HT-29 (cell line): ENCODE measurements at places on chromosomes 2 and 18.

GRCh38 chr18:56919190-56919589 lies 227.7 kb upstream of the BOD1L2 start:
- no peak for DNase-seq

DNA sequence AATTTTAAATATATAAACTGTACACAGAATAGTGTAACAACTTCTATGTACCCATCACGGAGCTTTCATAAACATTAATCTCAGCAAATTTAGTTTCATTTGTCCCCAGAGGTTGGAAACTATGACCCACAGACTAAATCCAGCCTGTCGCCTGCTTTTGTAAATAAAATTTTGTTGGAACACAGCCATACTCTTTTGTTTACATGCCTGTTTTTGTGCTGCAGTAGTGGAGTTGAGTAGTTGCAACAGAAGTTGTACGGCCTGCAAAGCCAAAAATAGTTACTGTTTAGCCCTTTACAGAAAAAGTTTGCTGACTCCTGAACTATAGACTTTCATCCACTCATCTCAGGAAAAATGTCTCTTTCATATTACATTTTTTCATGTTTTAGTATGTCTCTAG lies 39.8 kb downstream of the RBM45 start:
- no peak for DNase-seq

DNA sequence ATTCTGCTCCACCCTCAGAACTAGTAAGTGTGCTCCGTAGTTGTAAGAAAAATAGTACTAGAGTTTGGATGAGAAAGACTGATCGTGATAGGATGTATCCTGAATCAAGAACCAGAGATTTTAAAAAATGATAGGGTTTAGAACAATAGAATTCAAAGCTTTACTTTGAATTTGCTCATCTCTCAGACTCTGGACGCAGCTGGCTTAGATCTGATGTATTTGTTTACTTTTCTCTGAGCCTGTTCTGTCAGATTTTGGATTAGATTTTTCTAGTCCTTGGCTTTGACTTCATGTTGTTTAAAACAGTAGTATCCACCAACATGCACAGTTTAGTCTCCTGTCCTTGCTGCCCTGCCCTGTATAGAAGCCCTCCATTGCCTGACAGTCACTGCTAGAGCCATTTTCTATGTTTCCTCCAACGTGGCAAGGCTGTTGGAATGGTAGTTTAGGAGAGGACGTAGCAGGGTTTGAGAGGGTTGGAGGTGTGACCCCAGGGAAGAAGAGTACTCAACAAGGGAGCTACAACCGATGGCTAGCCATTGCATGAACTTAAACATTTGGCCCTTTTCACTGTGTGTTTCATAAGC lies 92.4 kb downstream of the MYO3B start:
- no peak for DNase-seq

- no peak for DNase-seq
Measured at GRCh38 chr2:176503776-176504175, 234.5 kb downstream of the MTX2 start.

- DNase-seq = no peak
Measured at GRCh38 chr2:196479350-196479749, 160.2 kb upstream of the CCDC150 start.

DNA sequence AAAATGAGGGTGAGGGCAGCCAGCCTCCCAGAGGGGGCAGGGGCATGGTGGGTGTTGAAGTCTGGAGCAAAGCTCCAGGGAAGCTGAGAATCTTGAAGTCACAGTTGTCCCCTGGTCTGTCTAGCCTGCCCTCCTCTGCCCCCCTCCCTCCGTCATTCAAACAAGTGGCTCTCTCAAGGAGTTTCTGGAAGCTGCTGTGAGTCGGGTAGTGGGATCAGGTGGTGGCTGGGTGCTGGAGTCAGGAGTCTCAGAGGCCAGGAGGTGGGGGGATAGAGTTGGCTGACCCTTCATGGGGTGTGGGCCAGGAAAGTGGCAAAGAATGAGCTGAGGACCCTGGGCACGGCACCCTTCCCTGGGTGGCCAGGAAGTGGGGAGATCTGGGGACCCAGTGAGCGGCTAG lies 495 bp upstream of the ASIC4 start:
- DNase-seq = no peak

- peak; percentile 26 for DNase-seq
Measured at GRCh38 chr2:46985512-46985911, 69.9 kb upstream of the MCFD2 start.

GRCh38 chr2:208033701-208034502 lies 8.6 kb upstream of the PLEKHM3 start:
- DNase-seq = peak; percentile 93

- DNase-seq = no peak
Measured at GRCh38 chr2:42105330-42106256, 57.8 kb downstream of the PKDCC start.

- DNase-seq = no peak
Measured at GRCh38 chr2:140392824-140393223, 1612.6 kb upstream of the NXPH2 start.

GRCh38 chr18:6498289-6498856 lies 83.7 kb upstream of the L3MBTL4 start:
- DNase-seq = no peak

GRCh38 chr2:32425719-32426141 lies 68.9 kb downstream of the BIRC6 start:
- no peak for DNase-seq

DNA sequence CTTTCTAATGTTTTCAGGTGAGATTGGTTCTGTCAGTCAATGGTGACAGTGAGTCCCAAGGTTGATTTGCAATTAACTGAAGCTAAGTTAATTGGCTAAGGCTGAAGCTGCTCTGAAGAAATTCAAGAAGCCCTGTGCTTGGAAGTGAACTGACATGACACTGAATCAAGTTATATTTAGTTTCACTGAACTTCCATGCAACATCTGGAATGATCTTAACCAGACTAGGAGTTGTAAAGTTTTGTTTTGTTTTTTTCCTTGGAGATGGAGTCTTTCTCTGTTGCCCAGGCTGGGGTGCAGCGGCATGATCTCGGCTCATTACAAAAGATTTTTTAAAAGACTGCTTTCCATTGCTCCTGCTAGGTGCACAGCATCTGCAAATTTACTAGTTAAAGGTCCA lies 11.4 kb downstream of the SERPINB5 start:
- DNase-seq = no peak

GRCh38 chr2:95760806-95761525 lies 169.2 kb downstream of the TRIM43 start:
- peak; percentile 56 for DNase-seq

DNA sequence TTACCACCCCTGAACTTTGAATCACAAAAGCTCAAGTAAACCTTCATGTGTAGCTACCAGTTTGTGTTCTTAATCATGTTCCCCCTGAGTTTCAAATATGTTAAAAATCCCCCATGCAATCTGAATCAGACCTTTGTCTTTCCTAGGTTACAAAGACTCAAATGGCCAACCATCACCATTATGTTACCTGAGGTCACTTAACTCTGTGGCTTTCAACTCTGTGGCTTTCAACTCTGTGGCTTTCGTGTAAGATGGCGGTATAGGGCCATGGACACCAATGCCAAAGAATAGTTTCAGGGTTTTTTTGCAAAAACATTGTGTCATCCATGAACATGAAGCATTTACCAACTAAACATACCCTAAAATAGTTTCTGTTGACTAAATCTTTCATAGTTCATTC lies 6.7 kb downstream of the ERMN start:
- DNase-seq = no peak

GRCh38 chr2:234375176-234375880 lies 121.6 kb downstream of the ARL4C start:
- no peak for DNase-seq

DNA sequence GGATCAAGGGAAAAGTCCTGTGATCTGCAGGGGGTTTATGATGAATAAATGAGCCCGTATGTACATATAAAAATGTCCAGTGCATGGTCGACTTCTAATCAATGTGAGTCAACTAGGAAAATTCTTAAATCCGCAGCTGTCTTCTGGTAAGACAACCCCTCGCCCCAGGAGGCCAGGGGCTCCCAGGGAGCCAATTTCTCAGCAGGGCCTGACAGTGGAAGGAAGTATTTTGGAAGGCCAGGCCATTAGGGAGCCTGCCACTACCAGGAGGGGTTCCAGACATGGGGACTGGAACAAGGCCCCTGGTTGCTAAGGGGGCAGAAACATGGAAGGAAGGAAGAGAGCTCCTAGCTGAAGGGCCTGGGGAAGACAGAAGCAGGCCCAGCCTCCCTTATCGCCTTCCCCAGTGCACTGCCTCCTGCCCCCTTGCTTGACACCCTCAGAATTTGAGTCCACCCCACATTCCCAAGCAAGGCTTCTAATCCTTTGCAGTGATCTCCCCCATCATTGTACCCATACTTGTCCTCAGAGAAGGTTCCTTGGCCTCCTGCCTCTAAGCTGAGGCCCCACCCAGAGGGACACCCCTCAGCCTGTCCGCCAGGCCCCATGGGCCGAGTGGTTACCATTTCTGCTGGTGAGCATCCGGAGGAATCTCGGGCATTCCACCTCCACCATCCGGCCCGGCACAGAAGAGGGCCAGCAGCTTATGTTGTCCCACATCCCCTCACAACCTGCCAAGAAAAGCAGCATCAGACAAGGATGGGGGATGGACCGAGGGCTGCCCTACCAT lies 45.9 kb downstream of the SCTR start:
- DNase-seq = no peak

- peak; percentile 68 for DNase-seq
Measured at GRCh38 chr18:59823596-59824195, 76.1 kb upstream of the PMAIP1 start.

DNA sequence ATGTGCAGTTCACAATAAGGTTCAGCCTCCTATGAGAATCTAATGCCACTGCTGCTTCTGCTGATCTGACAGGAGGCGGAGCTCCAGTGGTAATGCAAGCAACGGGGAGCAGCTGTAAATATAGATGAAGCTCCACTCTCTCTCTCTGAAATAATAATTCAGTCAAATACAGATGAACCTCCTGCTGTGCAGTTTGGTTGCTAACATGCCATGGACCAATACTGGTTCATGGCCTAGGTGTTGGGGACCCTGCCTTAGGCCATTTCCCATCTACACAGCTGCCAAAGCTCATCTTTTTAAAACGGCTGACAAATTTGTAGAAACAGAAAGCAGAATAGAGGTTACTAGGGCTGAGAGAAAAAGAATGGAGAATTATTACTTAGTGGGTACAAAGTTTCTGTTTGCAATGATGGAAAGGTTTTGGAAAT lies 10.7 kb upstream of the HNRNPA3 start:
- no peak for DNase-seq

DNA sequence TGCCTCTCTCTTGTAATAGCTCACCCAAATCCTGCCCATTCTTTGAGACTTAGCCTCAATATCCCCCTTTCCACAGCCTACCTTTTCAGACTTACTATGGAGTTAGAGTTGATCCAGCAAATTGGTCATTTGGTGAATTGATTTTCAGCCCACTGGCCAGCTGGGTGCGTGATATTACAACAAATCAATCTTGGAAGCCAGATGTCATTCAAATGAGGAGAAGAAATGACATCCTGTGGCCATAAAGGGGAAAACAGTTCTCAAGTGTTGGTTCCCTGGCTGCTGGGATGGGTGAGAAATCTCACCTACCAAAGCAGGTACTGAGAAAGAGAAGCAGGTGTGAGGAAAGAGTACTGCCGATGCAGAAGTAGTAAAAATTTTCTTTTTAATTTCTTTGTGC lies 36.7 kb upstream of the FOXI3 start:
- DNase-seq = peak; percentile 11

DNA sequence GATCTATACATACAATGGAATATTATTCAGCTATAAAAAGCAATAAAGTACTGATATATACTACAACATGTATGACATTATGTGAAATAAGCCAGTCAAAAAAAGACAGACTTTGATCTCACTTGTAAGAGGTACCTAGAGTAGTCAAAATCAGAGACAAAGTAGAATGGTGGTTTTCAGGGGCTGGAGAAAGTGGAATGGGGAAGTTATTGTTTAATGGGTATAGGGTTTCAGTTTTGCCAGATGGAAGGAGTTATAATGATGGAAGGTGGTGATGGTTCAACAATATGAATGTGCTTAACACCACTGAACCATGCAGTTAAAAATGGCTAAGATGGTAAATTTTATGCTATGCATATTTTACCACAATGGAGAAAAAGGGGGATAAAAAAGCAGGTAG lies 6.3 kb downstream of the COBLL1 start:
- no peak for DNase-seq

GRCh38 chr2:240888130-240888889 lies 7.6 kb downstream of the MAB21L4 start:
- no peak for DNase-seq

DNA sequence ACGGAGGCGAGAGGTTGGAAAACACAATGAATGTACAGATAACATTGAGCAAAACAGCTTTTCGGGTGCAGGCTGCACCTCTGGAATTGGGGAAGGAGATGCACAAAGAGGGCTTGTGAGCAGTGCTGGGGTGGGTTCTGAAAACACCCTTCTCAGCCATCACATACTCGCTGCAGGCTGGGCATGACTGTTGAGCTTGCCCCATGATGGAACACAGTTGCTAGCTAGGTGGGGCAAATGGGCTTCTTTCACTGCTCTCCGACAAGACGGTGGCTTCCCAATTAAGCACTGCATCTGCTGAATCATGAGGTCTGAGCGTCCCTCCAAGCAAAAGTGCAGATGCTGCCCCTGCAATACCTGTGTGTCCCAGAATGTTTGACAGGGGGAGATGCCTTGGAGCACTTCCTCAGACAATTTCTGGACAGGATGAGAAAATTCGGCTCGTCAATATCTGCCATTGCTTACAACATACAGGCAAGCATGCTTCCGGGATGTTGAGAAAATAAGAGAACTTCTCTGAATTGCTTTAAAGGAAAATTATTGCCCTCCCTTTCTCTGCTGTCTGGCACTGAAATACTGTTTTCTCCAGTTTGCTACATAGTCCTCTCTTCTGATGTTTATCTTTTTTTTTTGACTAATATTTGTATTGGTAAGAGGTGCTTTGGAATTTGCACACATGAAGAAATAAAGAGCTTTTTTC lies 77.3 kb upstream of the SH3BP4 start:
- DNase-seq = no peak

GRCh38 chr2:20322527-20323300 lies 27.9 kb downstream of the PUM2 start:
- no peak for DNase-seq

DNA sequence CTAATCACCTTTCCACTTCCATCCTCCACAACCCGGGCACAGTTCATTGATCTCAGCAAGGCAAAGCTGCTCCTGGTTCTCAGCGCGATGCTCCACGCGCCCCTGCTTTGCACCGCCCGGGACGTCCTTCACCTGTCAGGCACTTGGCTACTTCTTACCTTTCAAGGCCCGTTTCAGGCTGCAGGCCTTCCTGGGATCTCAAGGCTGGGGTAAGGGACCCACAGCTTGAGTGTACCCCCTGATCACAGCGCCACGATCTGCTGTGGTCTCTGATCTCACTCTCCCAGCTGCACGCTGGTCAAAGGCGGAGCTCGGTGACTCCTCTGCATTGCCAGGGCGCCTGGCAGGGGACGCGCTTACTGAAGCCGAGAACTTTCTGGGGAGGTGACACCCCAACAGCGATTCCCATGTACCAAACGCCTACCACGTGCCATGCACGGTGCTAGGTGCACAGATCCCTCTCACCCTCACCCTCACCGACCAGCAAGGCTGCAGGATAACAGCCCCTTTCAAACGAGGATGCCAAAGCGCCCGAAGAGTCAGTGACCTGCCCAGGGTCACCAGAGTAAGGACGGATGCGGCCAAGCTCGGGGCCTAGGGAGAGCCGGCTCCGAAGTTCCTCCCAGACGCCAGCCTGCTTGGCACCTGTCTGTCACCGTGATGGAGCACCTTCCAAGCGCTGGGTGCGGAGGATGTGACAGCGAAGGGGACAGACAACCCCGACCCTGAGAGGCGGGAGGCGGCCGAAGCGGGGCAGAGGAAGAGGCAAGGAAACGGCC lies 818 bp downstream of the ITGB1BP1 start:
- DNase-seq = peak; percentile 65
